HT-29 (cell line): ENCODE measurements at places on chromosomes 13 and 19. TPM values are rescaled to one million over a fixed set of nuclear protein-coding genes. Genes with fewer than 3 reads are reported as not detected.

CCDC8 gene
- total RNA-seq: not detected in 2 replicates

SLC39A3 gene
- total RNA-seq: 43.0 and 45.5 TPM in 2 replicates

SERPINE3 gene
- total RNA-seq: not detected in 2 replicates

OR10H4 gene
- total RNA-seq: not detected in 2 replicates

CGB2 gene
- not detected in 2 replicates for total RNA-seq

LRRC4B gene
- total RNA-seq: not detected in 2 replicates

MISP3 gene
- total RNA-seq: 0.37 and 0.74 TPM in 2 replicates

IGFL4 gene
- total RNA-seq: 4.2 and 6.8 TPM in 2 replicates

MYPOP gene
- 8.5 and 10.2 TPM in 2 replicates for total RNA-seq

ZNF586 gene
- 18.3 and 18.5 TPM in 2 replicates for total RNA-seq

KISS1R gene
- not detected in 2 replicates for total RNA-seq

FCAR gene
- total RNA-seq: not detected in 2 replicates

AP1M2 gene
- total RNA-seq: 154 and 159 TPM in 2 replicates

ZNF497 gene
- 2.0 and 6.0 TPM in 2 replicates for total RNA-seq

RFPL4AL1 gene
- total RNA-seq: not detected in 2 replicates

PSG1 gene
- total RNA-seq: not detected in 2 replicates

PSG6 gene
- not detected in 2 replicates for total RNA-seq

C5AR1 gene
- 0.13 and 0.28 TPM in 2 replicates for total RNA-seq

ADGRE3 gene
- total RNA-seq: not detected in 2 replicates

KLK8 gene
- 4.2 and 8.7 TPM in 2 replicates for total RNA-seq

C5AR2 gene
- total RNA-seq: not detected in 2 replicates

C19orf85 gene
- total RNA-seq: 0.41 and 0.83 TPM in 2 replicates

LRFN3 gene
- total RNA-seq: 3.0 and 6.5 TPM in 2 replicates

ZNF563 gene
- 0.25 and 0.70 TPM in 2 replicates for total RNA-seq
